ENCODE measurements at places on chromosomes 3 and 15.

- no peak for DNase-seq
These were observed 14.2 kb downstream of the SERPINI1 start for GRCh38 chr3:167749728-167750127.

GRCh38 chr15:93168910-93169309 lies 79.9 kb upstream of the RGMA start:
- DNase-seq = no peak

DNA sequence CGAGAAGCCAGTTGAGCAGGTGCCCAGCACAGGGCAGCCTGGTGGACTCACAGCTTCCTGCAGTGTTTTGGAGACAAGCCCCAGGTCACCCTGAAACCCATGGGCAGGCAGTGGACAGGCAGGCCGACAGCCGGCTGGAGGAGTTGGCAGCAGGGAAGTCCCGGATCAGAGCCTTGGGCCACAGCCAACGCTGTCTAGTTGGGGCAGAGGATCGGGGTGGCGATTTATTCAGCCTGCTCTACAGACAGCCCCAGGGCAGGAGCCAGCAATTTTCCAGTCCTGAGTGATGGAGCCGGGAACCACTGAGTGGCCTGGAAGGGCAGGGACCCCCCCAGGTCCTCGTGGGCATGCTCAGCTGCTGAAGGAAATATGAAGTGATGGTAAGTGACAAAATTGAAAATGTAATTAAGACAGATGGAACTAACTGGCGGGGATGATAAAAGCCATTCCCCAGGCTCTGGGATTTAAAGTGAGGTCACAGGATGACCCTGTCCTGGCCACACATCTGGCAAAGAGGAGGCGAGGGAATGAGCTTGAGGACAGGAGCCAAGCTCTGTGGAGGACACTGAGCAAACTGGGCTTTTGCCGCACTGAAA lies 34.4 kb upstream of the TBC1D21 start:
- no peak for DNase-seq

- no peak for DNase-seq
These were observed 47.8 kb upstream of the WNT5A start for GRCh38 chr3:55534876-55535275.

- DNase-seq = peak; percentile 26
These were observed 427 bp downstream of the MBD4 start for GRCh38 chr3:129439226-129439816.

DNA sequence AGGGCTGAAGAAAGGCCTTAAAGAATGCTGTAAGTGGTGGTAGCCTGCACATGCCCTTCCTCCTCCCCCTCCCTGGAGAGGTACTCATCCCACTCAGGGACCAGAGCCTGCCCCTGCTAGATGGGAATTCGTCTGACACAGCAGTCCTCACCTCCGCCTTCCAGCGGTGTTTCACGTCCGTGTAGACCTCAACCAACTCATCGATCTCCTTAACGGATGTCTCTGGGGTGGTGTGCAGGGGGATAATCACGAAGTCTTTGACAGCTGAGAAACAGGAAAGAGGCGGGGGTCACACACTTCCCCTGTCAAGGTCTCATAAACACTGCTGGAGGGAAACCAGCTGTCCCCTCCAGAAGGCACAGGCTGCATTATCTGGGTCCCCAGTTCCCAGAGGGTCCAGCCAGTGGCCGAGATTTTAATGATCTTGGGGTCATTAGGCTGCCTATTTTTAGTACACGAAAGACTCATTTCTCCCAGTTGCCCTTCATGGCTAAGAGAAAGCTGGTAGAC lies 9.9 kb downstream of the DNASE1L3 start:
- no peak for DNase-seq

DNA sequence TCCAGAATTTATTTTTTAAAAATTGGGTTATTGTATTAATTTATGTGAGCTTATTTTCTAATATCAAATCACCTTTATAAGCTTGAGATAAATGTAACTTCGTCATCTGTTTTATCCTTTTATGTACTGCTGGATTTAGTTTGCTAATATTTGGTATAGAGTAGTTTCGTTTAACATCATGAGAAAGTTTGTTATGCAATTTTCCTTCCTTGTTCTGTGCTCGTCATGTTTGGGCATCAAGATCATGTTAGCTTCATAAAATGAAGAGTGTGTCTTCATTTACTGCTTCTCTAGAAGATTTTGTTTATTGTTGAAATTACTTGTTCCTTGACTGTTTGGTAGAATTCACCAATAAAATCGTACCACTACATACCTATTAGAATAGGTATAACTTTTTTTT lies 262.1 kb upstream of the SATB1 start:
- no peak for DNase-seq

DNA sequence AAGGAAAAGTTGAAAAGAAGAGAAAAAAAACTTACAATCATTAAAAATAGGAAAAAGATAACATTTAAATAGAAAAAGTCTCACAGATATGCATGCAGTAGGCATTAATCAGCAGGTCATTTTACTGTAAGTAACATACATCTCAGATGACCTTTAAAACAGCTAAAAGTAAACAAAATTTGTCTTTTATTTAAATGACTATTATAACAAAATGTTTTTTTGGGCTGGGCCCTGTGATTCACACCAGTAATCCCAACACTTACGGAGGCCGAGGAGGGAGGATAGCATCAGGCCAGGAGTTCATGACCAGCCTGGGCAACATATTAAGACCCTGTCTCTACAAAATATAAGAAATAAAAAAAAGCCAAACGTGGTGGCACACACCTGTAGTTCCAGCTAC lies 14.7 kb downstream of the IQGAP1 start:
- DNase-seq = no peak

DNA sequence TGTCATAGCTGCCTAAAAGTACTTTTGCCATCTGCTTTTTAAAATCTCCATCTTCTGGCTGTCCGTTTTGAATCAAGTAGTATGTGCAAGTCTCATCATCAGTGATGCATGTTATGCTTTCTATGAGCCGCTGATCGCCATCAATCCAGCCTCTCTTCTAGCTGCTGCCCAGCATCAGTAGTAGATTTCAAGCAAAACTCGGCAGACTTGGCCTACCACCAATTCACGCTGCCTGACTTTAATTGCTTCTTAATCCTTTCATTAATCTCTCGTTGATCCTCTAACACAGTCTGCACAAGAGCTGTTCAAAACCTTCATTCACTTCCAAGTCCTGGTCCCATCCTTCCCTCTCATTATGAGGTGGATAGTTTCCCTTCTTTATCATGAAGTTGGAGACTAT lies 104.9 kb downstream of the NSUN3 start:
- no peak for DNase-seq

DNA sequence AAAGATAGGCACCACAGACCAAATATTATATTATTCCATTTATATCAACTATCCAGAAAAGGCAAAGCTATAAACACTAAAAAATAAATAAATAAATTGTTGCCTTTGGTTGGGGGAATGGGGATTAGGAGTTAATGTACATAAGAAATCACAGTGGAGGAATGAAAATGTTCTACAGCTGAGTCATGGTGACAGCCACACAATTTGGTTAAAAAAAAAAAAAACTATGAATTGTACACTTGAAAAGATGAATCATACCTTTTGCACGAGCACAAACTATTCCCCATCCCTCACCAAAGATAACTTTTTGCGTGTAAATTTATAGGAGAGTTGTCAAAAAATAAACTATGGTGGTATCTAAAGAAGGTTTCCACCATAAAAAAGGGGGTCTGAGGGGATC lies 103.2 kb downstream of the TBC1D5 start:
- peak; percentile 67 for DNase-seq

DNA sequence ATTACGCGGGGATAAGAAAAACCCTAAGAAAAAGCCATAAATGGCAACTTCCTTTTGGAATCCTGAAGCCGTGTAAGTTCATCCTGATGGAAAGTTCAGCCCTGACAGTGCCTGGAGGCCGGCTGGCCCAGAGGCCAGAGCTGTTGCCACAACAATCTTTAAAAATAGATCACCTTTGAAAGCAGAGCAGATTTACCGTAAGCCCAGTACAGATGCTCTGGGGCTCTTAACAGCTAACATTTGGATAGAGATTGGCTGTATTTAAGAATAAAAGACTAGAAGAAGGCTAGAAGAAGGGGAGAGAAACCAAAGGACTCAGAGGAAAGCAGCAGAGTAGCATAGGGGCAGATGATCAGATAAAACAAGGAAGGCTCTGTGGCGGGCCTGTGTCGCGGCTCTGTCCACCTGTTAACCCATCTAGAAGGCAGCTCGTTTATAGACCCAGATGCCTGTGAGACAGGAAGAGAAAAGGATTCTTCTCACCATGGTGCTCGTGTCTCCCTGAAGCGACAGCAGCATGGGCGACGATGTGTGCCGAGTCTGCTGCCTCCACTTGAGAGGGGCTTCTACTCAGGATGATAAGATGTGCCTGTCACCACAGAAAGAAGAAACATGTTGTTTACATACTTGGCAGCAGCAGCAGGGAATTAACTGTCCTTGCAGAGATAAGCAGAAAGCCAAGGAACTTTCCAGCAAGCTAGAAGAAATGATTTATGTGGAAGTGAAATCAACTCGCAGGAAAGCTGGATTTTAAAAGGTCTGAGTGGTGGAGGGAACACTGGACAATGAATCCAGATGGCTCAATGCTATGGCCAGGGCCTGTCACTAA lies 69.9 kb downstream of the SYNM start:
- DNase-seq = no peak

DNA sequence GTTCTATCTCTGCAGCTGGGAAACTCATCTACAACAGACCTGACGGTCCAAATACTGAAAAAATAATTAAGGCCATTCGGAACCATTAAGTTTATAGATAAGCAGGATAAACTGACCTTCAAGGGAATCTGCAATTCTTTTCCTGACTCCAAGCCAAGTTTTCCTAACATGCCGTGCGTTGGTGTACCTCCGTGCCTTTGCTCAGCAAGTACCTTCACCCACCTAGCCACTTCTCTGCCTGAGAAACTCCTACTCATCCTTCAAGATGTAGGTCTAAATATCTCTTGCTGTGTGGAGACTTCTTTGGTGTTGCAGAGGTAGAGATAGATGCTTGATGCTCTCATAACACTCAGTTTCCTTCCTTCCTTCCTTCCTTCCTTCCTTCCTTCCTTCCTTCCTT lies 24.2 kb upstream of the BNC1 start:
- no peak for DNase-seq

DNA sequence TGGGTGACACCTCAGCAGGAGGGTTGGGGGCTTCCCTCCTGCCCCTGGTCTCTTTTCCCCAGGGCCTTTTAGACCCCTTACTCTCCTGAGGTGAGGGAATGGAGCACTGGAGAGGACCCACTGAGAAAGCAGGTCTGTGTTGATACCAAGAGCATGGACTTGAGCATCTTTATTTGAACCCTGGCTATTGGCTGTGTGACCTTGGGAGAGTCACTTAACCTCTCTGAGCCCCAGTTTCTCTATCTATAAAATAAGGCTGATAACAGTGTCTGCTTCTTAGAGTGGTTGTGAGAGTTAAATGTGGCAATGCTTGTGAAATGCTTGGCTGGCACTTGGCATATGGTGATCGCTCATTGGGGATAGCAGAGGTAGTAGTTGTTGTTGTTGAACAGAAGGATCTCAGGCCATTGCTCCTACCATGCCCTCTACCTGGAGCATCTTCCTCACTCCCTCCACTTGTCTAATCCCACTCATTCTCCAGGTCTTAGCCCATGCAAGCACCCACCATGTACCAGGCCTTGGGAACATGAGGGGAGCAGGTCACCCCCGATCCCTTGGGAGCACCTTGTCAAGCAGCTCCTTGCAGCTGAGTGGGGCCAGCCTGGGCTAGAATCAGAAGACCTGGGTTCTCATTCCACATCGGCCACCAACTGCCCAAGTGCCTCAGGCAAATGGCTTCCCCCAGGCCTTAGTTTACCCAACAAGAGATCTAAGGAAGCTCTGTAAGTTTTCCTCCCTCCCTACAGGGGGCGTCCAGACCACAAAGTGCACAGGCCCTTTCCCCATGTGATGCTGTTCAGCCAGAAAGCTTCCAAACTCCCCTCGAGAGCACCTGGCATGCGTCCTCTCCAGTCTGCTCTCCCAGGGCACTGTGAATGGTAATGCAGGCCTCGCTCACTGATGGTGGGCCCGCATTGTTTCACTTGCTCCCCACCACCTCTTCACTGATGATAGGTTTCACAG lies 96.7 kb downstream of the LSM3 start:
- no peak for DNase-seq

GRCh38 chr15:31202953-31203352 lies 101.4 kb upstream of the TRPM1 start:
- DNase-seq = no peak

DNA sequence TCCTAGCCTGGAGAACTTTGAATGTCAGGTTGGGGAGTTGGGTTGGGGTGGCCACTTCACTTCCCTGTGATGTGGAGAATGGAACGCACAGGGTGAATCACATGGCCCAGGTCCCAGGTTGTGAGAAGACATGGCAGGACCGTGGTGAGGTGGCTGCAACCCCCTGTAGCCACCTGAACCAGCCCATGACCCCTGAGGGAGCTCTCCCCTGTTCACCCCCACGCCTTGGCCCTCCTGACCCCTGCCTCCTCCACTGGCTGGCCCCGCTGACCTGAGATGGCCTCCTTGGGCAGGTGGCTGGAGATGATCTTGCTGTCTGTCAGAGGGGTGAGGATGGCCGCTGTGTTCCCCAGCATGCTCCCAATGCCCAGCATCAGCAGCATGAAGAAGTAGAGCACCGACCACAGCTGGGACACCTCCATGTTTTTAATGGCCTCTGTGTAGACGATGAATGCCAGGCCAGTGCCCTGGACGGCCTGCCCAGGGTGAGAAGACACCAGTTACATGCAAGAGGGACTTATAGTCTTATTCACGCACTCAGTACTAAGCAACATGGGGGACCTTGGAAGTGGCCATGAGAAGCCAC lies 31.0 kb downstream of the SLC6A20 start:
- no peak for DNase-seq

DNA sequence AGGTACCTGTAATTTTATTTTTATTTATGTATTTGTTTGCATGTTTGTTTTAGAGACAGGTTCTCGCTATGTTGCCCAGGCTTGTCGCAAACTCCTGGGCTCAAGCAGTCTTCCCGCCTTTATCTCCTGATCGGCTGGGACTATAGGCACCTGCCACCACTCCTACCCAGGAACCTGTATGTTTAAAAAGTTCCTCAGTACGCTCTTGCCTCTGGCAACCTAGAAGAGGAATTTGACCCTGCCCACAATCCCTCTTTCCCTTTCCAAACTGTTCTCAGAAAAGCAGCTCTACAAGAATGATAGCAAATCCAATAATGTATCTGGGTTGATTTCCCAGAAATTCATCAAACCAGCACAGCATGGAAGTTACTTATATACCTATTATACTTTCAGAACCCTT lies 20.9 kb upstream of the PHLDB2 start:
- DNase-seq = no peak

GRCh38 chr3:177490626-177491025 lies 293.3 kb upstream of the TBL1XR1 start:
- DNase-seq = no peak

- no peak for DNase-seq
These were observed 25.1 kb downstream of the SHISA5 start for GRCh38 chr3:48478626-48479555.

DNA sequence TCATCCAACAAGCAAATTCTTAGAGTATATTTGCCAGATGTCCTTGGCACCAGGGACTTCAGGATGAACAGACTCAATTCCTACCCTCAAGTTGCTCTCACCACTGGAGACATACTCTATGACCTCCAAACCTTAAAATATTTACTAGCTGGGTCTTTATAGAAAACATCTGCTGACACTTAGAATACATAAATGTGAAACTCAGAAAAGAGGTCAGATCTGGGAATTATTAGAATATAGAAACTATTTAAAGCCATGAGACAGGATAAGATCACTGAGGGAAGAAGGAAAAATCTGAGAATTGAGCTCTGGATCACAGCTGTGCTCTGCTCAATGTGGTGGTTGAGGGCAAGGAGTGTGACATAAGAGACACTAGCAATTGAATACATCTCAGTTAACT lies 695.4 kb upstream of the UBE2E2 start:
- no peak for DNase-seq

Measured in AG10803 (cell line).